ENCODE measurements at places on chromosomes 5 and 9.

- DNase-seq = no peak
Observed at GRCh38 chr5:65247594-65247993, 234.1 kb downstream of the ADAMTS6 start.

DNA sequence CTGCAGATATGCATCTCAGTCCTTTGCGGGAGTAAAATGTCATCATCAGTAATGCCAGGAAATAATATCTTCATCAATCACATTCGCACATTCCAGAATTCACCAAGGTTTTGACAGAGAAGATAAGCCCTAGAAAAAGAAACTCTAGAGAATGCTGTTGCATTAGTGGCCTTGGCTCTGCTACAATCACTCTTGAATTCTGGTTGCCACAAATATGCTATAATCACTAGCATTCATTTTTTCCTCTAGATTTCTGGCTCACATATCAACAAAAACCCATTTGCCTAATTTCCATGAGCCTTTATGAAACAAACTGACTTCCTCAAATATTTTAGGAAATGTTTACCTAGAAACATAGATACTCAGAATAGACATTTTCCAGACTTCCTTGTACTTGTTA, 653.4 kb downstream of the ANXA1 start:
- no peak for DNase-seq

- no peak for DNase-seq
Observed at GRCh38 chr5:108579236-108579635, 168.5 kb upstream of the FER start.

- DNase-seq = no peak
Observed at GRCh38 chr9:4196886-4197285, 103.0 kb downstream of the GLIS3 start.

Data from cortex of kidney (tissue), 1 donor.